Brain microvascular endothelial cell (primary cell): ENCODE measurements at places on chromosomes 1 and 21.
A peak's percentile ranks its signal among the peaks of the same experiment; 100 is the strongest.

DNA sequence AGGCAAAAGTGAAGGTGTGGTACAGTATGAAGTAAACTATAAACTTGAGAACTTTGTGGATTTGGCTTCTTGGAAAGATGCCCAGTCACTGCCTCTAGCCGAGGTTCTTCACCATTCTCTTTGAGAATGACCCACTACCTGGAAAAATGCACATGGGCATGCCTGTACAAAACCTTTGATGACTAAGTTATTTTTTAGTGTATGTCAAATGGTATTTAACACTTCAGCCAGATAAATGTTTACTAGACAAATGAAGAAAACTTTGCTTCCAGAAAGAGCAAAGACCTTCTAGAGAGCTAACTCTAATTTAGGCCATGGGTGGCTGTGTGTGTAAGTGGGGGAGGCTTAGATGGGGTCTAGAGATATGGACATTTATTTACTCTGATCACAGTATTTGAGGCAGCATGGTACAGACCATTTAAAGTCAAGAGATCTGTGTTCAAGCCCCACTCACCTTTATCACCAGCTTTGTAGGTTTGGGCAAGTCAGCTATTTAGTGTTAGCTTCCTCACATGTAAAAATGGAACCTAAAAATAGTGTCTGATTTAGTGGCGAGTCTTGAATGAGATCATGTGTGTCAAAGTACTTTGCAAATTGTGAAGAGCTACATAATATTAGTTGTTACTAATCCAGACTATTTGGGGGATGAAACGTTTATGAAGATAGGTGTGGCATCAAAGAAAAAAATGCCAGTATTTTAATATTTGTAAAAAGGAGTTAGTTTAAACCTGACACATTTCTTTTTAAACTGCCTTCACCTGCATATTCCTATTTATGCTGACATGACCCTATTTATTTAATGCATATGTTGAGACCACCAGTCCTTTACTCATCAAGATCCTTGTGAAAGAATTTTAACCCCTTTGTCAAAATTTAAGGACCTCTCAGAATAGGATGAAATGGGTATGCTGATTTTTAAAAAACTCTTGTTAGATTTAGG lies 20.2 kb downstream of the NFYC start:
- DNase-seq: peak; percentile 45

DNA sequence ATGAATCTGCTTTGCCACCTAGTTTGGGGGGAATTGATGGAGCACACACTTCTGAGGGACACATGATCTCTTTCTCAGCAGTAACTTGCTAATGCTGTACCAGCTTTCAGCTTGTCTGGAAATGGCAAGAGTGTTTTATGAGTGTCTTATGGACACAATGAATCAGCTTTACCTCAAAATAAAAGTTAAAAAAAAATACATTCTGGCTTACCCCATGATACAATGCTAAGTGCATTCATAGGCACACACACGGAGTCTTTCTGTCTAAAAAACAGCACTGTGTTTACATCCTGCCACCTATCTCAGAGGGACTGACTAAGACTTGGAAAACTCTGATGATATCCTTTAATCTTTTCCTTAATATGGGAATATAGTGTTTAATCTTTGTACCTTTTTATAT lies 455.5 kb upstream of the ADAMTS5 start:
- DNase-seq: no peak

DNA sequence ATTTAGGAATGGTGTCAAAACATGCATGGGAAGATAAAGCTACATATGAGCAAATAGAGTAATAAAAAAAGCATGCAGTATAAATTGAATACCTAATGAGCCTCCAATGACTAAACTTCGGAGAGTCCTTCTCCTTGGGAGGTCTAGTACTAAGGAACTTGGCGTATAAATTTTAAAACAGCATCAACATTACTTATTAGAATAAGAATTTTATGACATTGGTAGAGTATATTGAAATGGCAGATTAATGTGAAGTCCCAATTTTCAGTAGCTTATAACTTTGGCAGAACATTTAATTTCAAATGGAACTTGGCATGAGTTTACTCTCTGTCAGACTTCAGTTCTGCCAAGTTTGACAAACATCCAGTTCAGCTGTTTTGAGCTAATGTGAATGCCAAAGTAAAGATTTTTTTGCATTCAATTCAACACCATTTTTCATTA lies 104.7 kb upstream of the RGS18 start:
- no peak for DNase-seq

DNA sequence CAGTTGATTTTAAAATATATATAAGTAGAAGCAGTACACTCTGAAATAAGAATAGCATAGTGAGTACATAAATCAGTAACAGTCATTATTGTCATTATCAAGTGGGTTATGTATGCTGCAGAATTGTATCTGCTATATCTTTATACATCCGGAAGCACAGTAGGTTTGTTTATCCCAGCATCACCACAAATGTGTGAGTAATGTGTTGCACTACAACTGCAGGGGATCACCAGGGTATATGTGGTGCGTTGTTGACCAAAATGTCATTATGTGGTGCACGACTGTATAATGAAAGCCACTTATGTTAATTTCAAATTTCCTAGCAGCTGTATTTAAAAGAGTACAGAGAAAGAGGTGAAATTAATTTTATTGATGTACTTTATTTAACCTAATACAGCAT lies 87.7 kb upstream of the GADD45A start:
- no peak for DNase-seq

DNA sequence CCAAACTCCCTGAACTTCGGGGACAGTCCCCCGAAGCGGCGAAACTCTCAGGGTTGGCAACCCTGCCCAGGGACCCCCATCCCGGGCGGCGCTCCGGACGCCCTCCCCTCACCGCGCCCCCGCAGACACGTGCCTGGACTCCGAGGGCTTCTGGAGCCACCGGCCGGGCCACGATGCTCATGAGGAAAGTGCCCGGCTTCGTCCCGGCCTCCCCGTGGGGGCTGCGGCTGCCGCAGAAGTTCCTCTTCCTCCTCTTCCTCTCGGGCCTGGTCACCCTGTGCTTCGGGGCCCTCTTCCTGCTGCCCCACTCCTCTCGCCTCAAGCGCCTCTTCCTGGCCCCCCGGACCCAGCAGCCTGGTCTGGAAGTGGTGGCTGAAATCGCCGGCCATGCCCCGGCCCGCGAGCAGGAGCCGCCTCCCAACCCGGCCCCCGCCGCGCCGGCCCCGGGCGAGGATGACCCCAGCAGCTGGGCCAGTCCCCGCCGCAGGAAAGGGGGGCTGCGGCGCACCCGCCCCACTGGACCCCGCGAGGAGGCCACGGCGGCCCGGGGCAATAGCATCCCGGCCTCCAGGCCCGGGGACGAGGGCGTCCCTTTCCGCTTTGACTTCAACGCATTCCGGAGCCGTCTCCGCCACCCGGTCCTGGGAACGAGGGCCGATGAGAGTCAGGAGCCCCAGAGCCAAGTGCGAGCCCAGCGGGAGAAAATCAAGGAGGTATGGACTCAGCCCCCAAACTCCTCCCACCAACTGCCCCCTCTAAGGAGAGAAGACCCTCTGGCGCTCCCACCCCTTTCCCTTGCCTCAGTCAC lies 1.2 kb downstream of the MAN1C1 start:
- no peak for DNase-seq

DNA sequence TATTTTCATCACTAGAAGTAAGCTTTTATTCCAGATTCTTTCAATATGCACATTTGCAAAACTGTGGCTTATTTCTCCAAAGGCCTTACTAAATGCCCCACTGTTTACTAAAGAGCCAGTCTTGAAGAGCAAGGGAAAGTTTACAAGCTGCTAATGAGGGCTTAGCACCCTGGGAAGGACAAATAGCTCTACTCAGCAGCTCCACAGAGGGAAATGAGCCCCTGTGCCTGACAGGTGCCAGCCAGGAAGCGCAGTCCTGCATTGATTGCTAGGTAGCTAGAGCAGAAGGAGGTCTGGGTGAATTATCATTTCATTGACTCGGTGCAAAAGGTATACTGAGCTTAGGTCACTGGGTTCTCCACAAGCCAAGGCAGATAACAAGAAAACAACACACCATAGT lies 307.0 kb downstream of the SETD4 start:
- no peak for DNase-seq

DNA sequence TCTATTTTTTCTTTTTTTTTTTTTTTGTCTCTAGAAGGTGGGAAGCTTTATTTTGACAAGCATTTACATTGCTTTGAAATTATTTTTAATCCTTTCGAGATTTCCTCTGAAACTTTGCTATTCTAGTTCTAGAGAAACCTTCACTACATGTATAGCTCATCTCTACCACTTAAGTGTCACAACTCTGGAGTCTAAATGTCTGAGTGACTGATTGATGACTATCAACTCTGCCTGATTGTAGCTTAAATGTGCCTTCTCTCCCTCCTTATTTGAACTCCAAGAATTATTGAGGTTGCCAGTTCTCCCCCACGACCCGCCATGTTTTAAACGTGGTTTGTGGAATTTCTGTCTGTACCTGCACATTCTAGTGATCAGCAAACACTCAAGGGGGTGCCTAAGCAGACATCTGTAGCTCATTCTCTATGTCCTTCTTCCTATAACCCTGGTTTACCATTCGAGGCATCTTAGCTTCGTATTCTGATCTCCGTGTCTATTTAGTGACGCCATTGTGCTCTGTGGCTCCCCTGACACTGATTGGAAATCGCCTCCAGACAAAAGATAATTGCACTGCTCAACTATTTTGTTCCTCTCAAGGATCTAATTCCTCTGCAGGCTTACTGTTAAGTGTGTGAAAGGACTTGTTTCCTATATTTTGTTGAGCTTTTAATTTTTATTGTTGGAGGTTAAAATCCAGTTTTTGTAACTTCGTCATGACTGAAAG lies 1570.6 kb downstream of the BRINP3 start:
- DNase-seq: no peak
